Lower lobe of right lung (tissue), 2 donors: ENCODE measurements at places on chromosomes 13 and 19. TPM values are rescaled to one million over a fixed set of nuclear protein-coding genes. Genes with fewer than 3 reads are reported as not detected.

GRCh38 chr19:41362143-41362847 lies 1.7 kb downstream of the B9D2 start:
- no peaks in the 10 kb centered on the region for H3K27me3 ChIP-seq
- peak overlapping the region; percentile 98 for H3K27ac ChIP-seq
- H3K4me3 ChIP-seq, result no peak overlapping the region

DNA sequence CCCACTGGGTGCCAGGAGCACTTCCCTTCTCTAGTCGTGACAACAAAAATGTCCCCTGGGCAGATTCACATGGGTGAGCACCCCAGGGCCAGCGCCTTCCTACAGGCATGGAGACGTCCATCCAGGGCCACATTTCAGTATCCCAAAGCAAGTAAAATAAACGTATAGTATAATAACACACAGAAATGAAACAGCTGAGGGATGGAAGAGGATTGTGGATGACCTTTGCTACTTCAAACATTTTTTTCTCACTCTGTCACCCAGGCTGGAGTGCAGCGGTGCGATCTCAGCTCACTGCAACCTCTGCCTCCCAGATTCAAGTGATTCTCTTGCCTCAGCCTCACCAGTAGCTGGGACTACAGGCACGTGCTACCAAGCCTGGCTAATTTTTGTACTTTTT lies 28.2 kb downstream of the CILP2 start:
- no peak overlapping the region for H3K4me3 ChIP-seq
- peaks cover 10% of the 10 kb centered on the region for H3K36me3 ChIP-seq
- no peaks in the 10 kb centered on the region for H3K27me3 ChIP-seq
- H3K4me1 ChIP-seq, result no peaks in the 10 kb centered on the region
- no peak for DNase-seq

The ZNF823 gene
- 5.6 TPM for total RNA-seq

DNA sequence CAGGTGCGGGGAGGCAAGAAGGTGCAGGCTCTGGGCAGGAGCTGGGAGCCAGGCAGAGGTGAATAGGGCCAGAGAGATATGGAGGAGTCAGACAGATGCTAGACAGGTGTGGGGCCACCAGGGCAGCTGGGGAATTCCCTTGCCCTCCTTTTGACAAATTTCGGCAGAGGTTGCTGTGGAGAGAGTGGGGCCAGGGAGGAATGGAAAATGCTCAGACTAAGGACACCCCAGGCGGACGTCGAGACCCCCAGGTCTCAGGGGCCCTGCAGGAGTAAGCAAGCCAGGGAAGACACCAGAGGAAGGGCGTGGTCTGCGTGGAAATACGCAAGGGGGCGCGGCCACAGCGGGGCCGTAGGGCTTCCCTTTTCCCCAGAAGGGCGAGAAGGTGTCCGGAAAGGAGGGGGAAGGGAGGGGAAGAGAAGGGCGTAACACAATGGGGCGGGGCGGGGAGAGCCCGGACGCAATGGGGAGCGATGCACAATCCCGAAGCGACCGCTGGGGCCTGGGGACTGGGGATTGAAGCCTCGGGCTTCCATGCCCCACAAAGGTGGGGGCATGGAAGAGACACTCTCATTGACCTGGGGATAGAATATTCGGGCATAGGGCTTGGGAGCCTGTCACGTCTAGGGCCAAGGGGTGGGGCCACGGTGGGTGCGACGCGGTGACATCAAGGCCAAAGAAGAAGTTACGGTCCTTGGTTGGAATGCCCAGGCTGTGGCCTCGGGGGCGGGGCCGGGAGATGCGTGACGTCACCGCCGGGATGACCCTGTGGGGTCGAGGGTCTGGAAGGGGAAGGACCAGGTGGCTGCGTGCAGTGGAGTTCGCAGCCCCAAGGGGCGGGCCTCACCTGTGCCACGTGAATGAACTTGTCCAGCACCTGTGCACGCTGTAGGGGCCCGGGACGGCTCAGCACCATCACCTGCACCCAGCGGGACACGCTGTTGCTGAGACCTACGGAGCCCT lies 8.2 kb downstream of the RASGRP4 start:
- H3K36me3 ChIP-seq, result no peaks in the 10 kb centered on the region
- peaks cover under 1% of the 10 kb centered on the region for H3K27me3 ChIP-seq

- H3K36me3 ChIP-seq, result no peaks in the 10 kb centered on the region
- no peaks in the 10 kb centered on the region for H3K4me1 ChIP-seq
- H3K27me3 ChIP-seq, result no peaks in the 10 kb centered on the region
- no peak overlapping the region for H3K4me3 ChIP-seq
- no peak for DNase-seq
Measured at GRCh38 chr19:27691991-27692390, 1521.0 kb downstream of the UQCRFS1 start.

The RNF17 gene
- total RNA-seq, result not detected

GRCh38 chr13:22883262-22883840 lies 297.4 kb upstream of the SGCG start:
- H3K27me3 ChIP-seq, result no peaks in the 10 kb centered on the region
- H3K36me3 ChIP-seq, result no peaks in the 10 kb centered on the region
- H3K27ac ChIP-seq, result no peak overlapping the region
- H3K4me3 ChIP-seq, result no peak overlapping the region
- H3K4me1 ChIP-seq, result no peaks in the 10 kb centered on the region

DNA sequence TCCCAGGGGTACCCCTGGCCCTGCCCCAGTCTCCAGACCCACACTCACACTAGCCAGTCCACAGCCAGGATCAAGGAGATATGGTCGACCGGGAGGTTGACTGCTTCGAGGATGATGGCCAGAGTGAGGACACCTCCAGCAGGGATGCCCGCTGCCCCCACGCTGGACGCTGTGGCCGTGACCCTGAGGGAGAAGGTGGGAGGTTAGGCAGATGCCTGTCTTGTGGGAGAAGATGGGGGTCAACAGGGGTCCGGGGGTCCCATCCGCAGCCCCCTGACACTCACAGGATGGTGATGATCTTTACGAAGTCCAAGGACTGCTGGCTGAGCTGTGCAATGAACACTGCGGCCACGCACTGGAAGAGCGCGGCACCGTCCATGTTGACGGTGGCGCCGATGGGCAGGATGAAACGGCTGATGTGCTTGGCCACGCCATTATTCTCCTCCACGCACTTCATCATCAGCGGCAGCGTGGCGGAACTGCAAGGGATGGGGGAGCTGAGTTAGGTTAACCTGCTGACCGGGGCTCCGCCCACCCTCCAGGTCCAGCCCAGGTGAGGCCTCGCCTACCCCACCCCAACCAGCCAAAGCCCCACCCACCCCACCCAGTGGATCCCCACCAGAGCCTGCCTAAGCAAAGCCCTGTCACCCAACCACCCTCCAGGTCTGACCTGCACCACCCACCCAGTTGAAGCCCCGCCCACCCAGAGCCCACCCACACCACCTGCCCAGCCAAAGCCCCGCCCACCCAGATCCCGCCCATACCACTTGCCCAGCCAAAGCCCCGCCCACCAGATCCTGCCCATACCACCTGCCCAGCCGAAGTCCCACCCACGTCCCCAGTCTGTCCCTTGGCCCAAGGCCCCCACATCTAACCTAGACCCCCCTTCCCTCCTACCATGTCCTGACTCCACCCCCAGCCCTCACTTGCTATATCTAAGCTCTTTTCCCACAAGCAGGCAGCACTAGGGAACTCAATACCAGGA lies 11.2 kb downstream of the SLC1A5 start:
- peak overlapping the region; percentile 13 for H3K27ac ChIP-seq
- no peak overlapping the region for H3K4me3 ChIP-seq
- H3K36me3 ChIP-seq, result peaks cover 79% of the 10 kb centered on the region
- DNase-seq, result no peak

GRCh38 chr13:76884186-76884906 lies 1.9 kb downstream of the KCTD12 start:
- H3K4me3 ChIP-seq, result peak overlapping the region; percentile 80
- no peaks in the 10 kb centered on the region for H3K36me3 ChIP-seq
- H3K27me3 ChIP-seq, result no peaks in the 10 kb centered on the region
- DNase-seq, result peak; percentile 68
- peaks cover 26% of the 10 kb centered on the region for H3K4me1 ChIP-seq

DNA sequence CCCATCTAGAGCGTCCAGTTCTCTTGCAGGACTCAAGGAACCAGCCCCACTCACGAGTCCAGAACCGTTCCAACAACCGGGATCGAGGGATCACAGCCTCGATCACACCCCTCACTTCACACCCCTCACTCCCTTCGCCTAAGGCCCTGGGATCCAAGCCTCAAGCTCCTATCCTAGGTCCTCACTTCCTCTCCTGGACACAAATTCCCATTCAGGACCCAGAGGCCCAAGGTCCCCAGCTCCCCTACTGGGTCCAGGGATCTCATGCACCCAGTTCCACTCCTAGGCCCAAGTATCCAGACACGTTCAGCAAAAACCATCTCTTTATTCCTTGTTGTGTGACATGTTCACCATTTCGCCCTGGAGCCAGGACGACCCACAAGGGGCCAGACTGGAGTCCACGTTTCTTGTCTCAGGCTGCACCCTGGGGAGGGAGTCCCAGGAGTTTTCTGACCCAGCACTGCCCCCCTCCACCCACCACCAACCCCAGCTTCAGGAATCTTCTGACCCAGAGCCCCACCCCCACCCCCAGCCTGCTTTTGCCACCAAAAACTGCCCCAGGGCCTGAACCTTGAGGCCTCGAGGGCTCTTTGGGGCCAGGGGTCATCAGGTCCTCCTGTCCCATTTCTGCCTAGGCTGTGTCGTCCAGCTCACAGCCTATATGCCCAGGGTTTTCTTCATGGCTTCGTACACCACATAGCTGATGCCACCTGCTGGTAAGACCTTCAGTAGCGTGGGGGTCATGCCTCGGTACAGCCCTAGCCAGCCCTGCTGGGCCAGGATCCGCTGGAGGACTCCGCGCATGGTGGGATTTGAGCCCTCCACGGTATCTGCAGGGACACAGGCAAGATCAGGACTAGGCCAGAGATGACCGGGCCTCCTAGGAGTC lies 1.4 kb upstream of the KHSRP start:
- H3K4me1 ChIP-seq, result peaks cover 20% of the 10 kb centered on the region
- H3K4me3 ChIP-seq, result peak overlapping the region; percentile 45
- H3K27ac ChIP-seq, result peak overlapping the region; percentile 78
- H3K36me3 ChIP-seq, result peaks cover 12% of the 10 kb centered on the region
- no peak for DNase-seq
- H3K27me3 ChIP-seq, result no peaks in the 10 kb centered on the region

- no peaks in the 10 kb centered on the region for H3K4me1 ChIP-seq
- H3K4me3 ChIP-seq, result no peak overlapping the region
- peaks cover 20% of the 10 kb centered on the region for H3K36me3 ChIP-seq
- H3K27ac ChIP-seq, result no peak overlapping the region
- no peak for DNase-seq
- no peaks in the 10 kb centered on the region for H3K27me3 ChIP-seq
Measured at GRCh38 chr13:110887597-110888333, 27.1 kb downstream of the ANKRD10 start.

GRCh38 chr13:109113427-109113826 lies 484.0 kb downstream of the MYO16 start:
- no peak for DNase-seq
- H3K27ac ChIP-seq, result no peak overlapping the region
- no peaks in the 10 kb centered on the region for H3K36me3 ChIP-seq
- H3K4me1 ChIP-seq, result no peaks in the 10 kb centered on the region

DNA sequence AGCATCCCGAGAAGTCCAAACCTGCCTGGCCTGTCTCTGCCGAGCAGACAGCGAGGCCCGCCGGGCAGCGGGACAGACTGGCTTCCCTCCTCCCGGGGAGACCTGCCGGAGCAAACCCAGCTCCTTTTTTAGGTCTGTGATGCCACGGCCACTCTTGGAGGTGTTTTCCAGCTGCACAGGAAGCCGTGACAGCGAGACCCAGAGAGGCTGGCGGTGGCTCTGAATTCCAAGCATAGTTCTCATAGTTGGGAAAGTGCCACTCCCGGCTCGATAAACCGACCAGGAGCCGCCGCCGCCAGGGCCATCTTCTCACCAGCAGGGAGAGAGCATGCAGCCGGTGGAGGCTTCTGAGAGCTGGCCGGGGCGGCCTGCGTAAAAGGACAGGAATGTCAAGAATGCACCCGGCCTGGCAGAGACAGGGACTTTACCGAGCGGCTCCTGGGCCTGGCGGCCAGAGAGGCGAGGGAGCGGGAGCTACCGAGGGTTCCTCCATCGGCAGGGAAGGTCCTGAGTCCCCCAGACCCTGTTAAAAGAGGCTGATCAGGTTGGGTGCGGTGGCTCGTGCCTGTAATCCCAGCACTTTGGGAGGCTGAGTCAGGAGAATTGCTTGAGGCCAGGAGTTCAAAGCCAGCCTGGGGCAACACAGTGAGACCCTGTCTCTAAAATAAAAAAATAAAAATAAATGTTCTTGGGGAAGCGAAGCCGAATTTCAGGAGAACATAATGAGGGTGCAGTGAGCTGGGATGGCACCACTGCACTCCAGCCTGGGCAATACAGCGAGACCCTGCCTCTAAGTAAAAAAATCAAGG lies 64.9 kb downstream of the GADD45B start:
- peak overlapping the region; percentile 93 for H3K27ac ChIP-seq
- H3K27me3 ChIP-seq, result no peaks in the 10 kb centered on the region
- peak; percentile 92 for DNase-seq

The KIR2DL1 gene
- 0.83 TPM for total RNA-seq

DNA sequence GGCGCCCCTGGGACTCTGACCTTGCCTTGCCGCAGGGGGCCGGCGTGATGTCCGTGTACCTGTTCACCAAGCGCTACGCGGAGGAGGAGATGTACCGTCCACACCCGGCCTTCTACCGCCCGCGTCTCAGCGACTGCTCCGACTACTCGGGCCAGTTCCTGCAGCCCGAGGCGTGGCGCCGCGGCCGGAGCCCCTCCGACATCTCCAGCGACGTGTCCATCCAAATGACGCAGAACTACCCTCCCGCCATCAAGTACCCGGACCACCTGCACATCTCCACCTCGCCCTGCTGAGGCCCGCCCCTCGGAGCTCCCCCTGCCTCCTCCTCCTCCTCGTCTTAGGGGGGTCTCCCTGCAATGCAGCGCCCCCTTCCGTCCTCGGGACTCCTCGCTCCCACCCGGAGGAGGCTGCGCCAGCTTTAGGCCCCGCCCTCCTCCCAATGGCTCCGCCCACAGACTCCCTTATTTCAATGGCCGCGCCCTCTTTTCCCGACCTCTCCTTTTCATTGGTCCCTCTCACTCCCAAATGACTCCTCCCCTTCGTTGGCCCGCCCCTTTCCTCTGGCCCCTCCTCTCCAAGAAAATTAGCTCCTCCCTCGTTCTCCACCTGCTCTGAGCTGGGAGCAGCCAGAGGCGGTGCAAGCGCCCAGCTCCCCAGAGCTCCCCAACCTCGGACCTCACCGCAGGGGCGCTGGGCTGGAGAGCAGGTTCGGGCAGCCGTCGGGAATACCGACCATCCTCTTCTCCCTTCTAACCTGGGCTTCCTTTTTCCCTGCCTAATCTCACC lies 20.5 kb upstream of the CACNG8 start:
- H3K27ac ChIP-seq, result no peak overlapping the region
- H3K27me3 ChIP-seq, result peaks cover 50% of the 10 kb centered on the region

GRCh38 chr13:30142486-30143211 lies 164.7 kb downstream of the KATNAL1 start:
- DNase-seq, result no peak
- H3K4me1 ChIP-seq, result peaks cover 17% of the 10 kb centered on the region
- no peak overlapping the region for H3K27ac ChIP-seq
